ENCODE measurements at places on chromosomes 16 and 17.

- H3K4me3 ChIP-seq = no peak overlapping the region
- H3K27me3 ChIP-seq = no peaks in the 10 kb centered on the region
- no peak overlapping the region for H3K27ac ChIP-seq
- DNase-seq = no peak
- peaks cover 11% of the 10 kb centered on the region for H3K4me1 ChIP-seq
- H3K36me3 ChIP-seq = no peaks in the 10 kb centered on the region
Observed at GRCh38 chr17:60594734-60595133, 5.3 kb upstream of the PPM1D start.

DNA sequence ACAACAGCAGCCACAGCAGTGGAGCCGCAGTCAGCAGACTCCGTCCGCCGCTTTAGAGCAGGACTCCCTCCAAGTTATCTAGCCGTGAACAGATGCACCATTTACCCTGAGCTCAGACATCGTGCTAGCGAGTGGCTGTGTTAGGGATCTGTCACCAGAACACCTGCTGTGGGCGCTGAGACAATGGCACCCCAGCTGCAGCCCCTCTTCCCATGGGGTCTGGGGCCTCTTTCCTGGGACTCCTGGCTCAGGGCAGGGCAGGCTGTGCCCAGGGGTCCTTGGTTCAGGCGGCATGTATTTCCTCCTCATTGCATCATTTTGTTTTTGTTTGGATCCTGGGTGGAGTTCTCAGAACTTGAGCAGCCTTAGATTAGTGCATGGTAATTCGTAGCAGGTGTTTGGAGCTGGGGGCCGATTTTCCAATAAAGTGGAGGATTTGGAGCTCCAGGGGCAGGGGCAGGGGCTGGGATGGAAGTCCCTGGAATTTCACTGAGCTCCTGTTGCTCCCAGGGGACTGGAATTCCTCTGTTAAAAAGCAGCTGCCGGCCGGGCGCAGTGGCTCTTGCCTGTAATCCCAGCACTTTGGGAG is 23.4 kb downstream of the NMRAL1 start:
- H3K27ac ChIP-seq = no peak overlapping the region
- no peak for DNase-seq
- no peak overlapping the region for H3K4me3 ChIP-seq
- no peaks in the 10 kb centered on the region for H3K27me3 ChIP-seq
- peaks cover 92% of the 10 kb centered on the region for H3K36me3 ChIP-seq

DNA sequence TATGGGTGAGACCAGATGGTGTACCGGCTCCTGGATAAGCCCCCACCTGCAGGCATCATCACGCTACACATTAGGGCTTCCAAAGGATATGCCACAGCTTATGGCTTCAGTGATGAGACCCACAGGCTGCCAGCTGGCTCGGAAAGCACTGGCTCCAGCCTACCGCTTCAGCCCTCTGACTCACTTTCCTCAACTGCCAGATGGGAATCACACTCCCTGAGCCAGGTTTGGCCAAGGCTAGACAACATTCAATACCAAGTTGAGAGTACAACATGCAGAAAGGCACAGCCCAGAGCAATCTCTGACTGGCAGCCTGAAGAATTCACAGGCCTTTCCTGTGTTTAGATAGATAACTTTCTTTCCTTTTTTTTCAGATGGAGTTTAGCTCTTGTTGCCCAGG is 10.3 kb downstream of the CENPV start:
- no peak overlapping the region for H3K27ac ChIP-seq
- no peaks in the 10 kb centered on the region for H3K27me3 ChIP-seq
- peaks cover 45% of the 10 kb centered on the region for H3K36me3 ChIP-seq
- no peaks in the 10 kb centered on the region for H3K4me1 ChIP-seq
- DNase-seq = no peak

DNA sequence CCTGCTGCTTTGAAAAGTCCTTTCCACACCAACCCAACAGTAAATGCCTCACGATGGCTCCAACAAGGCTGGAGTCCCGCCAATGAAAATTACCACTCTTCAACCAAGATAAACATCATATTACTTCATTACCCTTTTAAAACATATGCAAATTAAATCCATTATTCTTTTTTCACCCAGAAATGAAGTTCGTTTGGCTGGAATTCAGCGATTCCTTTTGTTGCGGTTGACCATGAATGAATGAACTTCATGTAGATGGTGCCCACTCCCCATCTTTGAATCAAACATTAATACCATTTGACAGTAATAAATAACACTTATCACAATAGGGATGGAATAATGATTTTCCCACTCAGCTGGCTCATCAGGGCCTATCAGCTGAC is 211.5 kb upstream of the TOX3 start:
- H3K36me3 ChIP-seq = no peaks in the 10 kb centered on the region
- H3K27me3 ChIP-seq = no peaks in the 10 kb centered on the region
- no peak overlapping the region for H3K4me3 ChIP-seq
- H3K4me1 ChIP-seq = no peaks in the 10 kb centered on the region
- H3K27ac ChIP-seq = no peak overlapping the region
- DNase-seq = no peak

DNA sequence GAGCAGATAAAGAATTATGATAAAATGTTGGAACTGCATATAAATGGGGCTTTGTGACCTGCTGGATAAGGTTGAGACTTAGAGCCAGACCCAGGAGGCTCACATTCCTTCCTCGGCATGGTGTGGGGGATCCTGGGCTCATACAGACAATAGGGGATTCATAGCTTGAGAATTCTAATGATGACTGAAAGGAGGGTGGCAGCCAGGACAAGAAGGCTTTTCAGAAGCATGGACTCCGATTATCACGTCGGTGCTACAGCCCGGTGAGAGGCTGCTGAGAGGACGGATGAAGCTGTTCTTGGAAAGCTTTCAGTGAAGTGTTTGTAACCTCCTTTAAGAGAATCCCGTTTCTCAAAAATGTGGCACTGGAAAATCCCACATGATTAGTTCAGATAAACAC is 167.2 kb downstream of the ANKFN1 start:
- H3K4me1 ChIP-seq = peaks cover 41% of the 10 kb centered on the region
- H3K4me3 ChIP-seq = no peak overlapping the region
- no peaks in the 10 kb centered on the region for H3K36me3 ChIP-seq
- H3K27me3 ChIP-seq = no peaks in the 10 kb centered on the region
- no peak overlapping the region for H3K27ac ChIP-seq
- DNase-seq = no peak

DNA sequence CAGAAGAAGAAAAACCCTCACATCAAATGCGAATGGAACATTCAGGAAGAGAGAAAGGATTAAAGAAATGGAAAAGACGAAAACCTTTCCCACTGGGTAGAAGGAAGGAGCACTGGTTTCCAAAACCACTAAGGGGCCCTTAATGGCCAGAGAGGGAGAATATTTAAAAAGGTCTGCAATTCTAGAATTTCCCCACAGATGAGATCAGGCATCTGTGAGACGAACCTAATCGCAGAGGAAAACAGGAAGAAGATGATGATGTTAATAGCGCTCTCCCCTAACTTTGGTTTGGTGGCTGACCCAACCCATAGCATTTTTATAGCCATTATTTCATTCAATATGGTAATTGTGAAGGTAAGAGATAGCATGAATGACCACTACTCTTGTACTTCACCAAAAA is 32.8 kb downstream of the XYLT1 start:
- H3K27me3 ChIP-seq = no peaks in the 10 kb centered on the region
- H3K4me3 ChIP-seq = no peak overlapping the region
- no peaks in the 10 kb centered on the region for H3K4me1 ChIP-seq
- no peak overlapping the region for H3K27ac ChIP-seq

- H3K4me3 ChIP-seq = no peak overlapping the region
- H3K4me1 ChIP-seq = no peaks in the 10 kb centered on the region
- no peaks in the 10 kb centered on the region for H3K36me3 ChIP-seq
- DNase-seq = no peak
- no peaks in the 10 kb centered on the region for H3K27me3 ChIP-seq
- no peak overlapping the region for H3K27ac ChIP-seq
Observed at GRCh38 chr16:87196231-87196630, 121.0 kb downstream of the C16orf95 start.

DNA sequence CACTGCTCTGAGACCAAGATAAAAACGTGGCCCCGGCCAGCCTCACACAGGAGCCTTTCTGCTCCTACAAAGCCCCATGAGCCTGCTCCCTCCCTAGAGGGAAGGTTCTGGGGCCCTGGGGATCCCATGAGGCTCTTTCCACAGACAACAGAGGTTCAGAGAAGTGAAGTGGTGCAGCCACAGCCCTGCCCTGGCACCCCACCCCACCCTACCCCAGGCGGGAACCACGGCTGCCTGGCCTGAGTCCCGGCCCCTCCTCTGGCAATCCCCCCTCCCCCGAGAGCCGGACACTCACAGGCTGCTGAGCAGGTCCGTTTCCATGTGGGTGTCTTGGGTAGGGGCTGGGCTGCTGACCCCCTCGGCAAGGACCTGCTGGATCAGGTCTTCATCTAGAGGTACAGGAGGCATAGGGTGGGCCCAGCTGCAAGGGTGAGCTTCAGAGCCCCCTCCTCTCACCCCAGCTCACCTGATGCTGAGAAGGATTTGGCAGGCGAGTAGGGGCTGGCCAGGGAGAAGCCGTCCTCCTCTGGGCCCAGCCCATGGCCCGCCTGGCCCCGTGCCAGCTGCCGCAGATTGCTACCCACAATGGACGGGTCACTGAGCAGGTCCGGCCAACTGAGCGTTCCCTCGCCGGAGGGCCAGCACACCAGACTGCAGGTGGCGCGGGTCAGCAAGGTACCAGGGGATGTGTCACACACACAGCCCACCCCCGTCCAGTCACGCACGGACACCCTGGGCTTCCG is 38.7 kb downstream of the PKD1 start:
- peaks cover 58% of the 10 kb centered on the region for H3K36me3 ChIP-seq
- H3K27ac ChIP-seq = no peak overlapping the region
- no peak overlapping the region for H3K4me3 ChIP-seq
- H3K27me3 ChIP-seq = no peaks in the 10 kb centered on the region
- no peaks in the 10 kb centered on the region for H3K4me1 ChIP-seq
- DNase-seq = no peak

- no peak for DNase-seq
- H3K27me3 ChIP-seq = no peaks in the 10 kb centered on the region
- H3K27ac ChIP-seq = no peak overlapping the region
Observed at GRCh38 chr17:75135946-75136345, 4.4 kb upstream of the NT5C start.

DNA sequence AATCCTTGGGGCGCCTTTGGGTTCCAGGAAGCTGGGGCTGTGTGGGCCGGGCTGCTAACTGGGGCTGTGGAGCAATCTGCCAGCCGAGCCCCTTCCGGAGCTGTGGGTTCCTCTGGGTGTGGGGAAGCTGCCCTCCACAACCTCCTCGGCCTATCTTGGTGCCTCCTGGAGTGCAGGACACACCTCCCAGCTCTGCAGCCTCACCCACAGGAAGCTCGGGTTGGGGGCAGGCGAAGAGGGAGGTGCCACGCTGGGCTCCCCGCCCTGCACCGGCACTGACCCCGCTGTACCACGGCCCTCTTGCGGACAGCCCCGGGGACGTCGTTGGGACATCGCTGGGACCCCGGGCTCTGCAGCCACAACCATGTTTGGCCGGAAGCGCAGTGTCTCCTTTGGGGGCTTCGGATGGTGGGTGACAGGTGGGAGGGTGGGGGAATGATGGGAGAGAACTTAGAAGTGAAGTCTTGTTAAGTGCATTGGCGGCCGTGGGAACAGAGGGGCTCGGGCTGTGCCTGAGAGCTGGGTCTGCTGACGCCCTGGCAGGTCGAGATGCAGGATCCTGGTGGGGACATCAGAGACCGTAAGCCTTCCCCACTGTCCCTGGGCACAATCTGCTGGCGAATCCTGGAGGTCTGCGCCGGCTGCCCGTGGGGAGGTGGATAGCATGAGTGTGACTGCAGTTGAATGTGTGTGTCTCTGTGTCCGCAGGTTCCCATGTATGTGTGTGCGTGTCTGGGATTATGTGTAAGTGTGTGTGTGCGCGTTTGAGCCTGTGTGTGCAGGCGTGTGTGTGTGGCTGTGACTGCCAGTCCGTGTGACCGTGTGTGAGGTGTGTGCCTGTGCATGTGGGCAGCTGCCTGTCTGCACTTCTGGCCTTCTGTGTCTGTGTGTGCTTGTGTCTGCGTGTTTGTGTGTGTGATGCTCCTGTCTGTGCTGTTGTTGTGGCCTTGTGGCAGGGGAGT is at the start of gene RAP1GAP2:
Gene RAP1GAP2, plus strand, starts transcription at position 275 of the 962 bp plus-strand sequence. Its CDS starts 90 bp downstream, at position 365.
- H3K4me1 ChIP-seq = peaks cover 30% of the 10 kb centered on the region
- H3K4me3 ChIP-seq = peak within 1 kb of the TSS; percentile 3
- H3K27ac ChIP-seq = peak within 1 kb of the TSS; percentile 32

DNA sequence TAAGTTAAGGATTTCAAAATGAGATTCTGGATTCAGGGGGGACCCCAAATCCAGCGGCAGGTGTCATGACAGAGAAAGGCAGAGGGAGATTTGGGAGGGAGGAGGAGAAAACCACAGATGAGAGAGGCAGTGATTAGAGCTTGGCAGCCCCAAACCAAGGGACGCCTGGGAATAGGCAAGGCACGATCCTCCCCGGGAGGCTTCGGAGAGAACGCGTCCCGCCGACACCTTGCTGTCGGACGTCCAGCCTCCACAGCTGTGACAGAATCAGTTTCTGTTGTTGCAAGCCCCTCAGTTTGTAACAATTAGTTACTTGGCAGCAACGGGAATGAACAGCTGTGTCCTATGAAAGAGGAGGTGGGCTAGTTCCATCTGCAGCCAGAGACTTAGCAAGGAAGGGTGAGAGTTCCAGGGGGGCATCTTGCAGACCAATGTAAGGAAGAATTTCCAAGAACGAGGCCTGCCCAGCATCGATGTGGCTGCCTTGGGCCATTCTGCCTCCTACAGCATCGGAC is 110.7 kb upstream of the SDK2 start:
- no peak for DNase-seq
- H3K27me3 ChIP-seq = no peaks in the 10 kb centered on the region
- no peaks in the 10 kb centered on the region for H3K36me3 ChIP-seq
- H3K4me1 ChIP-seq = no peaks in the 10 kb centered on the region

DNA sequence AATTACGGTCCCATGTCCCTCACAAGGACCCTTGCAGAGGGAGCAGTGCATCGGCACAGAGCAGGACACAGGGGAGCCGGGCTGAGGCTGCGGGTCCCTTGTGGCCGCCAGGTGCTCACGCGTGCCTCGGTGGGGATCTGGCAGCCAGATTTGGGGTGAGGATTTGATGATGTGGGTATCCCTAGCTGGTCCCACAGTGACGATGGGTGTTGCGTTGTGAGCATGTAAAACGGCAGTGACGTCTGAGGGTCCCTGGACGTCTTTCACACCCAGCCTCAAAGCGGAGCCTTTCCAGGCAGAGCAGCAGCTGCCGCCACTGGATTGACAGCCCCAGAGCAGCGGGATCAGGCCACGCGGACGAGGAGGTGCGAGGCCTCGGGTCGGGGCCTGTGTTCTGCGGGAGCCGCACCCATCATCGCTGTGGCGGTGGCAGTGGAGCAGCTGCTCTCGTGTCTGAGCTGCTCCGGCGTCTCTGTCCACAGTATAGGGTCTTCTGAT is 54.6 kb downstream of the WDR45B start:
- no peak for DNase-seq
- H3K4me3 ChIP-seq = peak overlapping the region; percentile 41
- H3K36me3 ChIP-seq = peaks cover 87% of the 10 kb centered on the region
- peak overlapping the region; percentile 73 for H3K27ac ChIP-seq

DNA sequence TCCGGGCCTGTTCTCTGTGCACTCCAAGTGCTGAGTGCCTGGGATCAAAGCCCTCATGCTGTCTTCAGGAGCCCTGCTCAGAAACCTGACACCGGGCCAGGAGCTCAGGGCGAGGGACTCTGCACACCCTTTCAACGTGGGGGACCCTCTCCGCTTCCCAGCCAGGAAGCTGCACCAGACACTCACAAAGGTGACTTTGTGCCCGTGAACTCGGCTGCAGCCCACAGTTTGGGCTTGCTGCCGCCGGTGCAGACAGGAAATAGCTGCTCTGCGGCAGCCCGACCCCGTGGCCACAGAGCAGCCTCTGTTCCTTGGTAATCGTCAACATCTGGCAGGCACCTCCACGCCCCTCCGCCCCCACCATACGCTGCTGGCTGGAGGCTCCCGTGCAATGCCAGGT is 93.4 kb upstream of the METRNL start:
- peaks cover 30% of the 10 kb centered on the region for H3K4me1 ChIP-seq
- no peaks in the 10 kb centered on the region for H3K27me3 ChIP-seq
- H3K4me3 ChIP-seq = peak overlapping the region; percentile 6
- peaks cover 53% of the 10 kb centered on the region for H3K36me3 ChIP-seq
